Fibroblast of mammary gland (primary cell): ENCODE measurements at places on chromosomes 2 and 18.

DNA sequence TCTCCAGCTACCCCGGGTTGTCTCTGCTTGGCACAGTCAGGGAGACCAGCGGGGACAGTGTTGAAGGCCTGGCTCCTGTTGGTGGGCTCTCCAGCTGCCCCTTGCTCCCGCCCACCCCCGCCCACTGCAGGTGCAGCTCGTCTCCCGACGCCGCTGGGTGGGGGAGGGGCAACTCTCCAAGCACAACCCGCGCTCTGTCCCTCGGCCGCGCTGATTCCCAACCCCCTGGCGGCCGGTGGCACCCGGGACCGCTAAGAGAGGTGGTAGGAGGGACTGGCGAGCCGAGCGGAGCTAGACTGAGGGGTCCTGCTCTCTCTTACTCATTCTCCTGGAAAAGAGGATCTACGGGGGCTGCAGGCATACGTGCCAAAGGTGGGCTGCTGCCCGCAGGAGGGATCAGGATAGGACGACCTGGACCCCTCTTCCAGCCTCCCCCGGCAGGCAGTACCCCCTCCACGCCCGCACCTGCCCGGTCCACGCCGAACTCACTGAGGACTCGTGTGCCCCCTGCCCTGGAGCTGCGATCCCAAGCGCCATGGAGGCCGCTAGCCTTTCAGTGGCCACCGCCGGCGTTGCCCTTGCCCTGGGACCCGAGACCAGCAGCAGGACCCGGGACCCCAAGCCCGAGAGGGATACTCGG, 44.5 kb downstream of the DDX18 start:
- no peak for DNase-seq

- DNase-seq, result no peak
Observed at GRCh38 chr18:5627776-5628511, 84.1 kb upstream of the EPB41L3 start.

- peak; percentile 56 for DNase-seq
Observed at GRCh38 chr2:33108483-33109443, 162.0 kb downstream of the LTBP1 start.

DNA sequence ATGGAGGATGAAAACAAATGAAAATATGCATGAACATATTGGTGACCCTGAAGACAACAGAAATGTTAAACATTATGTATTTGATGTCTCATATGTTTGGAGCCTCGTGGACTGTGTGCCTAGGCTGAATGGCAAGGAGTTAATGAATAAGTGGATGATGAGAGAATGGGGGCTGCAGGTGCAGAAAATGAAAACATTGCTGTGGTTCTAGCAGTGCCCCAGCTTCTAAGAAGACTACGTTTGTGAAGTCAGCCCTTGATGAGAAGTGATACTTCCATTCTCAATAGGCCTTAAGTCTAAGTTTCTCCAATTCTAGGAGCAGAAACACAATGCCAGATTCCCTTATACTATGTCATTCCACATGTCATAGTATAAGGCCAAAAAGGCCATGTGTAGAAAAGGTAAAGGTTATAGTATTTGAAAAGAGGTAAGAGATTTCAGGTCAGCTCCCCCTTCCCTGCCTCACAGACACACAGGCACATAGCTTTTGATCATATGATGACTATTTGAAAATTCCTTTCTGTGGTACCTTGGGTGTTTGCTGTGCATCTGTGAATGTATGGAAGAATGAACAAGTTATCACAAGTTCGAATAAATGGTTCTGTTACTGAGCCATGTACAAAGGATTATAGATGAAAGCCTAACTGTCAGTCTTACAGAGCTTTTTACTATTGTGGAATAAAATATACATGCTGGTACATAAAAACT, 280.8 kb downstream of the SETBP1 start:
- no peak for DNase-seq

DNA sequence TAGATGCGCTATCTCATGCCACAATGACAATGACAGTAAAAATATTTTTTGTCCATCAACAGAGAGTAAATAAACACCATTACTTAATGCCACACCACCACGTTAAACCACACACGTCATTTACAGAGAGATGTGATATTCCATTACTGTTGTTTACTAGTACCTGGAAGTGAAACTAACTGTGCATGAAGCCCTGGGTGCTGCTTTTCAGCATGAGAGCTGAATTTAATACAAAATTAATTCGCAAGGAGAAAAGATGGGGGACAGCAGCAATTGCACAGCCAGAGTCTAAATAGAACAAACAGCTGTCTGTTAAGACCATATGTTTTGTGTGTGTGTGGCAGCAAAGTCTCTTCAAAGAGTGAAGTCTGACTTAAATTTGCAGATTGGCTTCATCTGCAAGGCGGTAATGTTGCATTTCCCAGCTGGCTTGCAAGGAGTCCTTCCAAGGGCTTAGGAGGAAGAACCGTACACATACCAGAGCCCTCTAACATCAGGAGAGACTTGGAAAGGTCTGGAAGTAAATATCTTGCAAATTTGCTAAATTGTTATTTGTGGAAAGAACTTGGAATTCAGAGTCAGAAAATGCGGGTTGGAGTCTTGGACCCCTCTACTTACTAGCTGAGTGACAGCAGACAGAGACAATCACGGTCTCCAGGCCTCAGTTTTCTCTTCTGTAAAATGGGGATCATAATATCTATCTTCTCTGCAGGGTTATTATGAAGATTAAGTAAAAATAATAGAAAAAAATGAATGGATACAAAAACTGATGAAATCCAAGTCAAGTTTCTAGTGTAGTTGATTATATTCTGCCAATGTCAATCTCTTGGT, 127.6 kb downstream of the ALPK2 start:
- DNase-seq, result no peak

- peak; percentile 56 for DNase-seq
Observed at GRCh38 chr2:177573120-177573519, 180.5 kb downstream of the AGPS start.
